ENCODE measurements at places on chromosomes 16 and 17.

- DNase-seq: no peak
Observed at GRCh38 chr17:29205047-29205446, 24.8 kb upstream of the MYO18A start.

DNA sequence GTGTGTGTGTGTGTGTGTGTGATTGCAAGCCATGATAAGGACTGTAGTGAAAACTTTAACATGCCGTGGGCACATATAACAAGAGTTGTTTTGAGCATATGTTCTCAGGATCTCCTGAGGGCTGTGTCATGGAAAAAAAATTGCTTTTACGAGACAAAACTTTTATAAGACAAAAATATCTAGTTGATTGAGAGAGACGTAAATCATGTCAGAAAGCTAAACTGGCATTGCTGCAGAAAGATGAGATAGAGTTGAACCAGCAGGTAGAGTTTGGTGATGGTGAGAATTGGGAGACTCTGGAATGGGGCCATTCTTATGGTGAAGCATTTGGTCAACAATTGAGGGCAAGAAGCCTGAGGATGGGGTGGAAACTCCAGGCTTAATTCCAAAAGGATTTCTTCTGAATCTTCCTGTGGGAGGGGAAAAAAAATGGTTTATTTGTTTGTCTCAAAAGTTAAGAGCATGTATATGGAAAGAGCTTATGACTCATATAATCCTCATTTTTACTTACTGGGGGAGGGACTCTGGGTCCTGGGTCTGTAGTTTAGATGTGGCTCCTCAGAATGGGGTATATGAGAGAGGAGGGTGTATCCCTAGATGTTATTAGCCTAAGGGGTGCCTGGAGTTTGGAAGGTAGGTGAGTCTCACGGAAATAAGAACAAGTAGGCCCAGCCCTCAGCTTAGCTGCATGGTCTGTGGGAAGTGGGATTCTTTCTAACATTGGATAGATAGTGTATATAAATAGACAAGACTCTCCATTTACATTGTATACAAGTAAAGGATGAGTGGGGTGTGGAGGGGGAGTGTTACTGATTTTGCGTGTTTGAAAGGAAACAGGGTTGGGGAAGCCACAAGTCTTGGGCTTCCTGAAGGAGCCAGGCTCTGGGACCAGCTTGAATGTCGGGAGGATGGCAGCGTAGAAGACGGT, 7.1 kb downstream of the MINK1 start:
- DNase-seq: no peak

DNA sequence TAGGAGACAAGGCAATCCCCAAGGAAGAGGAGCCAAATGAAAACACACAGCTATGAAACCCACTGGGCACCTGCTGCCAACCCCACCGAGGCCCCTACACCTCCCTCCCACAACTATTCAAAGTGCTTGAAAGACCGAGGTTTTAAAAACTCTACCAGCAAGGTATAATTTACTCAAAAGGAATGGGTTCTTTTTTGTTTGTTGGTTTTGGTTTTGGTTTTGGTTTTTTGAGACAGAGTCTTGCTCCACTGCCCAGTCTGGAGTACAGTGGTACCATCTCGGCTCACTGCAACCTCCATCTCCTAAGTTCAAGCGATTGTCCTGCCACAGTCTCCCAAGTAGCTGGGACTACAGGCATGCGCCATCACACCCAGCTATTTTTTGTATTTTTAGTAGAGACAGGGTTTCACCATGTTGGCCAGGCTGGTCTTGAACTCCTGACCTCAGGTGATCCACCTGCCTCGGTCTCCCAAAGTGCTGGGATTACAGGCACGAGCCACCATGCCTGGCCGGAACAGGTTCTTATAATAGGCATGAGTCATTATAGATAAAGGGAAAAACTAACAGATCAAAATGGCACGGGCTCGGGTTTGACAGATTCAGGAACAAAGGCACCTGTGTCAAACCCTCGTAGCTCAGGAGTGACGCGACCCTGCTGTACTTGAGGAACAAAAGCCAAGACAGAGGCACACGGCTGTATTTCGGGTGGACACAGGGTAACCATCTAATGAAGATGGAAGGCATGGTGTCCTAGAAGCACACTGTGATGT, 40.7 kb downstream of the COTL1 start:
- DNase-seq: no peak

DNA sequence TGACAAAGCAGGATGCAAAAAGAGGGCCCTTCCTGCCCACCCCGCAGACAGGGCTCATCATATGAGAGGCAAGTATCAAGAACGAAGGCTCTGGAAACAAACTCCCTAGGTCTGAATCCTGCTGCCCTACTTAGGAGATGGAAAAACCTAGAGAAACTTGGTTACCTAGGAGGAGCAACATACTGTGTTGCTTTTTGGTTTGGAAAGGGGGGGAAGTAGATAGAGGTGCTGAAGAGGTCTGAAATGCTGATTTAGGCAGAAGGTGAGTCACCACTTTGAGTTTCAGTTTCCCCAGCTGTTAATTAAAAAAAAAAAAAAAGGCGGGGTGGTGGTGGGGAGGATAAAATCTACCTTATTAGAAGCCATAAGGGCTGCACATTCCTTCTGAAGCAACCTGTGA, 1.5 kb downstream of the N4BP1 start:
- no peak for DNase-seq

DNA sequence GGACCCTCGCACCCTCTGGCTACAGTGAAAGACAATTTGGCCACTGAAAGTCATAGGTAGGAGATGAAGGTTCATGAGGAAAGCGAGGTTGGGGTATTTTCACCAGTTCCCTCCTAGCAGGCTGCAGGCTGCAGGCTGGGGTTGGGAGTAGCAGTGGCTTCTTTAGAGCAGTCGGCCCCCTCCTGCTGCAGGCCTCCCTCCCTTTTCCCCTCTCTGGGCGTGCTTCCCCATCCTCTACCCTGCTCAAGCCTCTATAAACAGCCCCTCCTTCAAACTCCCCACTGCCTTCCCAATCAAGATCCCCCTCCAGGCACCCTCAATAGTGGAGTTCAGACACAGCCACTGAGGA, 41.8 kb downstream of the GAS7 start:
- DNase-seq: no peak

GRCh38 chr16:87729266-87729954, 36.4 kb downstream of the KLHDC4 start:
- DNase-seq: no peak

- no peak for DNase-seq
Observed at GRCh38 chr16:23994615-23995014, 158.8 kb downstream of the PRKCB start.

- DNase-seq: no peak
Observed at GRCh38 chr17:7222093-7222971, 2.6 kb downstream of the ACADVL start.

All from left ventricle myocardium inferior (tissue), 1 donor.